ENCODE measurements at places on chromosomes 11 and 22. TPM values are rescaled to one million over a fixed set of nuclear protein-coding genes. Genes with fewer than 3 reads are reported as not detected.

The GATD1 gene
- total RNA-seq: 70.8 TPM

- DNase-seq: no peak
- H3K27ac ChIP-seq: no peak overlapping the region
- peaks cover 15% of the 10 kb centered on the region for H3K36me3 ChIP-seq
- no peaks in the 10 kb centered on the region for H3K27me3 ChIP-seq
Measured at GRCh38 chr11:10485646-10486045, 30.6 kb downstream of the AMPD3 start.

The PAAF1 gene
- 19.1 TPM for total RNA-seq

GRCh38 chr11:64152841-64153691 lies 12.8 kb downstream of the MACROD1 start:
- H3K27ac ChIP-seq: no peak overlapping the region
- no peak overlapping the region for H3K4me3 ChIP-seq
- DNase-seq: peak; percentile 16
- H3K36me3 ChIP-seq: no peaks in the 10 kb centered on the region
- H3K4me1 ChIP-seq: peaks cover 6% of the 10 kb centered on the region

The HSPB2 gene
- 1.4 TPM for total RNA-seq

The KIRREL3 gene
- 38.2 TPM for total RNA-seq

DNA sequence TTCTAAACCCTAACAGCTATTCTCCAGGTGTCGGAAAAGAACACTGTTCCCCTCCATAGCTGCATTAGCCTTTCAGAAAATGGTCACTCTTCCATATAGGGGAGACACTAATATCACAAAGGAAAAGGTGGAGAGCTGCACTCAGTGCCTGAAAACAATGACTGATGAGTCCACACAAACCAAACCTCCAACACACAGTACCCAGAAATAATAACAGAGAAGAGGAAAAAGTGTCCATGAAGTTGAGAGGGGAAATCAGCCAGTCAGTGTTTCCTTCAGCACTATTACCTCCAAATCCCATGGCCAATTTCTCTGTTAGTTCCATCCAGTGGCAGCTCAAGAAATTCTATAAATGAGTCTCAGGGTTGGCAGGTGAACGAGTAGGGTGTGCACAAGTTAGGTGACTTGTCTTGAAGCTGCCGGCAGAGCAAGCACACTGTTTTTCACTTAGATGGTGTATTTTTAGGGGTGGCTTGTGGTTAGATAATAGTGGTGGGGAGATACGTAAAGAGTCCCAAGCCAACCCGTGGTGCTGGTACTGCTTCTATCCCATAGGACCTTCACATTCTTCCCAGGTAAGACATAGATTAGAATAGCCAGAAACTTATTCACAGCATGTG lies 84.5 kb upstream of the CHRM4 start:
- no peak for DNase-seq
- H3K36me3 ChIP-seq: no peaks in the 10 kb centered on the region
- 0 out of 2 replicates have a peak, but pooled peaks cover 1% of the 10 kb centered on the region for H3K27me3 ChIP-seq
- no peak overlapping the region for H3K4me3 ChIP-seq
- peaks cover 37% of the 10 kb centered on the region for H3K4me1 ChIP-seq
- H3K27ac ChIP-seq: no peak overlapping the region

DNA sequence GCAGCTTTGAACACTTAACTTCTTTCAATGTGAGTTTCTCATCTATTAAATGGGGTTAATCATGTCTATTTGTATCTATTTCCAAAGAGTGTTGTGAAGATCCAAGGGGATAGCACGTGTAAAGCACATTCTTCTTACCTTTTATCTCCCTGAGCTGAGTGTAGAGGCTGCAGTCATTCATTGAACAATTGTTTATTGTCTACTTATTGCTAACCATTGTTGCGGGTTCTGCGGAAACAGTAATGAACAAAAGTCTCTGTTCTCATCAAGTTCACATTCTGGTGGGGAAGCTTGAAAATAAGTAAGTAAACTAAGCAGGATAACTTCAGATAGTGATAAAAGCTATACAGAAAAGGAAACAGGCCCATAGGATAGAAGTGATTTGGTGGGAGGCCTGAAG lies 27.4 kb upstream of the PLET1 start:
- peaks cover 50% of the 10 kb centered on the region for H3K4me1 ChIP-seq
- H3K27ac ChIP-seq: no peak overlapping the region
- H3K36me3 ChIP-seq: no peaks in the 10 kb centered on the region
- DNase-seq: no peak
- H3K4me3 ChIP-seq: no peak overlapping the region

GRCh38 chr22:48278620-48279460 lies 1516.4 kb downstream of the TBC1D22A start:
- H3K4me3 ChIP-seq: no peak overlapping the region
- no peaks in the 10 kb centered on the region for H3K4me1 ChIP-seq
- peaks cover 14% of the 10 kb centered on the region for H3K36me3 ChIP-seq
- H3K27ac ChIP-seq: no peak overlapping the region

The DAGLA gene
- total RNA-seq: 3.6 TPM

The OR5P2 gene
- total RNA-seq: not detected

The SPDYC gene
- total RNA-seq: not detected

GRCh38 chr11:38972220-38972619 lies 2374.2 kb upstream of the RAG2 start:
- H3K4me1 ChIP-seq: no peaks in the 10 kb centered on the region
- H3K4me3 ChIP-seq: no peak overlapping the region
- H3K27ac ChIP-seq: no peak overlapping the region
- no peak for DNase-seq
- H3K36me3 ChIP-seq: no peaks in the 10 kb centered on the region
- H3K27me3 ChIP-seq: no peaks in the 10 kb centered on the region

- H3K27ac ChIP-seq: no peak overlapping the region
- no peak for DNase-seq
- no peak overlapping the region for H3K4me3 ChIP-seq
- H3K27me3 ChIP-seq: peaks cover 25% of the 10 kb centered on the region
- no peaks in the 10 kb centered on the region for H3K36me3 ChIP-seq
Measured at GRCh38 chr11:12968101-12968500, 41.0 kb upstream of the RASSF10 start.

The MMP1 gene
- total RNA-seq: 606 TPM

The PPP2R1B gene
- 50.9 TPM for total RNA-seq

The NXPE2 gene
- not detected for total RNA-seq

GRCh38 chr11:79438631-79439409 lies 2.0 kb downstream of the TENM4 start:
- no peaks in the 10 kb centered on the region for H3K27me3 ChIP-seq
- H3K4me1 ChIP-seq: peaks cover 48% of the 10 kb centered on the region
- peak overlapping the region; percentile 98 for H3K27ac ChIP-seq

- no peaks in the 10 kb centered on the region for H3K36me3 ChIP-seq
- H3K4me3 ChIP-seq: peak overlapping the region; percentile 12
- H3K4me1 ChIP-seq: peaks cover 22% of the 10 kb centered on the region
- DNase-seq: peak; percentile 92
Measured at GRCh38 chr11:64331569-64332371, 8.2 kb upstream of the CCDC88B start.

The PIH1D2 gene
- total RNA-seq: 0.74 TPM

- no peak overlapping the region for H3K27ac ChIP-seq
- no peak for DNase-seq
- H3K36me3 ChIP-seq: no peaks in the 10 kb centered on the region
- no peak overlapping the region for H3K4me3 ChIP-seq
- peaks cover 4% of the 10 kb centered on the region for H3K27me3 ChIP-seq
- no peaks in the 10 kb centered on the region for H3K4me1 ChIP-seq
Measured at GRCh38 chr22:47196166-47196849, 433.9 kb downstream of the TBC1D22A start.

The SLC35E4 gene
- 7.4 TPM for total RNA-seq

The CDPF1 gene
- 11.1 TPM for total RNA-seq

- DNase-seq: peak; percentile 51
- peak overlapping the region; percentile 93 for H3K4me3 ChIP-seq
- H3K4me1 ChIP-seq: peaks cover 63% of the 10 kb centered on the region
- H3K36me3 ChIP-seq: peaks cover 33% of the 10 kb centered on the region
- H3K27me3 ChIP-seq: peaks cover 6% of the 10 kb centered on the region
Measured at GRCh38 chr22:46297151-46297812, 612 bp downstream of the GTSE1 start.

The LRP4 gene
- total RNA-seq: 1.7 TPM

The BIK gene
- total RNA-seq: not detected

The HBG2 gene
- not detected for total RNA-seq

- H3K27ac ChIP-seq: peak overlapping the region; percentile 45
- no peaks in the 10 kb centered on the region for H3K27me3 ChIP-seq
- peaks cover 39% of the 10 kb centered on the region for H3K4me1 ChIP-seq
- peaks cover 23% of the 10 kb centered on the region for H3K36me3 ChIP-seq
- no peak overlapping the region for H3K4me3 ChIP-seq
Measured at GRCh38 chr11:122811721-122812120, 26.6 kb upstream of the CRTAM start.

GRCh38 chr11:123438131-123438627 lies 8.1 kb downstream of the GRAMD1B start:
- peaks cover 61% of the 10 kb centered on the region for H3K36me3 ChIP-seq
- peaks cover 67% of the 10 kb centered on the region for H3K4me1 ChIP-seq
- peak overlapping the region; percentile 65 for H3K27ac ChIP-seq
- no peaks in the 10 kb centered on the region for H3K27me3 ChIP-seq

DNA sequence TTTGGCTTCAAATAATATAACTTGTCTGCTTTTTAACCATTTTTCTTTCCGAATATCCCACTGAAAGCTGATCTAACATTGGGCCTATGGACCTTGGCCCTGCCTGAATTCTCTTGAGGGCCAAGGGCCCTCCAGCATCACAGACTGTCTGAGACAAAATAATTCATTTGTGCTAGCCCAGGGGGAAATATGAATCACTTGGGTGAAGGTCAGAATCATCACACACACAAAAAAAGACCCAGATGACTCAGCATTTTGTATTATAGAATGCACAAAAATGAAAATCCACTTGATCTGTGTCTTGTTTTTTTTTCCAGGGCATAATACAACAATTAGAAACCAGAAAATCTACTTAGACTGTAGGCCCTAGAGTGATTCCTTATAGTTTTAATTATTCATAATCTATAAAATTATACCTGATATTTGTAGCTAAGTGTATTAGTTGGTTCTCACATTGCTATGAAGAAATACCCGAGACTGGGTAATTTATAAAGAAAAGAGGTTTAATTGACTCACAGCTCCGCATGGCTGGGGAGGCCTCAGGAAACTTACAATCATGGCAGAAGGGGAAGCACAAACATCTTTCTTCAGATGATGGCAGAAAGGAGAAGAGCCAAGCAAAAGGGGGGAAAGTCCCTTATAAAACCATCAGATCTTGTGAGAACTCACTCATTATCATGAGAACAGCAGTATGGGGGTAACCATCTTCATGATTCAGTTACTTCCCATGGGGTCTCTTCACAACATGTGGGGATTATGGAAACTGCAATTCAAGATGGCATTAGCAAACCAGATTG lies 15.6 kb upstream of the RDX start:
- H3K27me3 ChIP-seq: no peaks in the 10 kb centered on the region
- H3K4me3 ChIP-seq: no peak overlapping the region
- DNase-seq: peak; percentile 48
- H3K36me3 ChIP-seq: no peaks in the 10 kb centered on the region
- H3K27ac ChIP-seq: peak overlapping the region; percentile 78

The ADAMTS8 gene
- not detected for total RNA-seq

DNA sequence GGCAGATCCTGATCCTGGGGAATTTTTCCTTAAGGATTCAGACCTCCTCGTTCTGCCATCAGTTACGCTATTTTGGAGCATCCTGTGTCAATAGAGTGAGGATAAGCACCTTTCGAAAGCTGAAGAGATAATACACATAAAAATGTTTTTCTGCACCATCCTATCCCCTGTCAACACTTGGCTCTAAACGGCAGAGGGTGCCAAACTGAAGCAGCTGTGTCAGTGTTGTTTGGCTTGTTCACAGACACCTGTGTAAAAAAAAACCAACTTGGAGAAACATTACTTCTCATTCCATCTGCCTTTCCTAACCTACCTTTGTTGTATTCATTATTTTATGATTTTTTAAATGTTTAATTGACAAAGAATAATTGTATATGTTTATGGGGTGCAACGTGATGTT lies 417.0 kb upstream of the DDI1 start:
- peak; percentile 10 for DNase-seq
- H3K27me3 ChIP-seq: peaks cover 4% of the 10 kb centered on the region
- H3K4me1 ChIP-seq: peaks cover 79% of the 10 kb centered on the region
- H3K4me3 ChIP-seq: peak overlapping the region; percentile 52

DNA sequence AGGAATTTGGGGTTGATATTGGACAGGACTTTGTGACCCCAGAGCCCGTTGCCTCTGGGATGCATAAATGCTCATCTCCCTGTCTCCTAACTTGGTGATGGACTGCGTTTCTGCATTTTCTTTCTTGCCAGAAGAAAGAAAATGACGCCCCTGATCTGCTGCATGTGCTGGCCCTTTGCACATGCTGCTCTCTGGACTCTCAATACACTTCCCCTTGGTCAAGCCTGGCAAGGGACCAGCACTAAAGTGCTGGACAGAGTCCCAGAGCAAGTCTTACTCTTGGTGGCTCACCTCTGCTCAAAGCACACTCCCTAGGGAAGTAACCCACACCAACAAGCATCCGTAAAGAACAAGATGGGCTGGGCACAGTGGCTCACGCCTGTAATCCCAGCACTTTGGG lies 40.7 kb downstream of the MYH9 start:
- H3K27me3 ChIP-seq: peaks cover 36% of the 10 kb centered on the region
- no peak for DNase-seq
- H3K4me3 ChIP-seq: no peak overlapping the region
- peak overlapping the region; percentile 68 for H3K27ac ChIP-seq
- peaks cover 50% of the 10 kb centered on the region for H3K36me3 ChIP-seq
- H3K4me1 ChIP-seq: peaks cover 75% of the 10 kb centered on the region

The CBX7 gene
- total RNA-seq: 7.2 TPM

DNA sequence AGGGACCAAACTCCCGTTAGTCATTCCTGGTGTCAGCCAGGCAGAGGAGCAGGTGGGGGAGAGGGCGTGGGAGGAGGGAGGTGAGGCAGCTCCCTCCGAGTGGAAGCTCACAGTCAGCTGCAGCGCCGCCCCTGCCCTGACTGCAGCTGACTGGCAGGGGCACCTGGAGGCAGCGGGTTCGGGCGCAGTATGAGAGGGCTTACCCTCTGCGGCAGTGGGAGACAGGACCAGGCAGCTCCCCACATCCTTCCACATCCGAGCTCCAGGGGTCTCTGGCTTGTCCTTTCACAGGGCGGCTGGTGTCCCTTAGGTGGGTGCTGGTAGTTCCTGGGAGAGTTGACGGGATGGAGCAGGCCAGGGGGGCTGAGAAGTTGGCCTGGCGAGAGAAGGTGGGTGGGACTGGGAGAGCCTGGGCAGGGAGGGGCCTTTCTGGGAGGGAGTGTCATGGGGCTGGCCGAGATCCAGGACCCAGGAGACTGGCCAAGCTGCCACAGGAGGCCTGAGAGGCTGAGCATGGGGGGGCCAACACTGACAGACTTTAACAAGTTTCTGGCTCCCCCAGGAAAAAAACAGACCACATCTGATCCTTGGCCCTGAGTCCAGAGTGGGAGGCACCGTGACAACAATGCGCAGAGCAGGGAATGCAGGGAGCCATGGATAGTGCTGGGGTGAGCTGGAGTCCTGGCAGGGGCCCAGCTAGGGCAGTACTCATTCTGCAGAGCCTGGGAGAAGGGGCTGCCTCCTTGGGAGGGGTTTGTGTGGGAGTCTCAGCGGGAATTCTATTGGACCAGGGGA lies 4.9 kb downstream of the ADORA2A start:
- no peaks in the 10 kb centered on the region for H3K36me3 ChIP-seq
- no peak overlapping the region for H3K4me3 ChIP-seq
- H3K27ac ChIP-seq: no peak overlapping the region
- peaks cover 61% of the 10 kb centered on the region for H3K4me1 ChIP-seq
- DNase-seq: no peak
- H3K27me3 ChIP-seq: no peaks in the 10 kb centered on the region

GRCh38 chr22:24337894-24338645 lies 67.4 kb downstream of the SPECC1L start:
- peaks cover 38% of the 10 kb centered on the region for H3K4me1 ChIP-seq
- H3K36me3 ChIP-seq: peaks cover 27% of the 10 kb centered on the region
- no peaks in the 10 kb centered on the region for H3K27me3 ChIP-seq
- 0 out of 2 replicates have a peak overlapping the region, but pooled peaks have one; percentile 9 for H3K27ac ChIP-seq
- no peak for DNase-seq

GRCh38 chr11:33258631-33259205 lies 1.5 kb downstream of the HIPK3 start:
- peak overlapping the region; percentile 99 for H3K4me3 ChIP-seq
- H3K36me3 ChIP-seq: peaks cover 17% of the 10 kb centered on the region
- H3K27me3 ChIP-seq: 0 out of 2 replicates have a peak, but pooled peaks cover 2% of the 10 kb centered on the region
- peak overlapping the region; percentile 99 for H3K27ac ChIP-seq
- H3K4me1 ChIP-seq: peaks cover 51% of the 10 kb centered on the region
